Cardiac fibroblast (primary cell): ENCODE measurements at places on chromosomes 3 and 15.

- no peak for DNase-seq
Observed at GRCh38 chr3:152349392-152349791, 80.7 kb downstream of the MBNL1 start.

DNA sequence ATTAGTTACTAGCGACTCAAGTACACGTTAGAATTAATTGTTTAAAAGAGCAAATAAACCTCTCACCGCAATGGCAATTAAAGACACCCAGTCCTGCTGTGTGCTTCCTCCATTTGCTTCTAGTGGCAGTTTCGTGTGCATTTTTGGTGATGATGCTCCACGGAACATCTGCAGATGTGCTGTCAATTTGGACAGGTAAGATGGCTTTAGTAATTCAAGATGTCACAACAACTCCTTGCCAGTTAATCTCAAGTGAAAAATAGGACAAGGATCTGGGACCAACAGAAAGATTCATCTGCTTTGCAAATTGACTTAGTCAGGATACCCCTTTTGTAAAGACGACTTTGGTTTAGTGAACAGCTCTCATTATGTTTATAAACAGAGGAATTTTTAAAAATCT is 320.9 kb downstream of the GABRB3 start:
- DNase-seq: no peak

DNA sequence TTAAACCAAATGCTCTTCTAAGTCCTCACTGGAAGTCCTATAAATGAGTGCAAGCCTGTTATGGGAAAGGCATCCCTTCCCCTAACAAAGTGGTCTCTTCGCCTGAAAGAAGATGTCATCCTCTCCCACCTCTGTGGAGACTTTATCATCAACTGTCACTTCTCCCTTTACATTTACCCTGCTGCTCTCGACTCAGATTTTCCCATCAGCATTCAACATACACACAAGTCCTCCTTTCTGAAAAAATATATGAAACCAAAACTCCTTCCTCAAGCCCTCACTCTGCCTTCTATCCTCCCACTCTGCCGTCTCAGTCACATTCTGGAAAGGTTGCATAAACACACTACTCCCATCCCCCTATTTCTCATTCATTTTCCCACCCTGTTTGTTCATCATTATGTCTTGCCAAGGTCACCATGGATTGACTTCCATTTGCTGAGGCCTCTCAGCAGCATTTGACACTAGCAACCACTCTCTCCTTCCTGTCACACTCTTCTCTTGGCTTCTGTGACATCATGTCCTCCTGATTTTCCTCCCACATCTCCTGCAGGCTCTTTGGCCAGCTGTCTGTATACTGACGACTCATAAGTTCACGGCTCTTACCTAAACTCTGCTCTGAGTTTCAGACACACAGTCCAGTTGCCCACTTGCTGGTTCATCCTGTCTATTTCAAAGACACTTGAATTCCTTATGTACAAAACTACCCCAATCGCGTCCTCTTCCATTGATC is 70.3 kb upstream of the SMAD3 start:
- DNase-seq: peak; percentile 54

DNA sequence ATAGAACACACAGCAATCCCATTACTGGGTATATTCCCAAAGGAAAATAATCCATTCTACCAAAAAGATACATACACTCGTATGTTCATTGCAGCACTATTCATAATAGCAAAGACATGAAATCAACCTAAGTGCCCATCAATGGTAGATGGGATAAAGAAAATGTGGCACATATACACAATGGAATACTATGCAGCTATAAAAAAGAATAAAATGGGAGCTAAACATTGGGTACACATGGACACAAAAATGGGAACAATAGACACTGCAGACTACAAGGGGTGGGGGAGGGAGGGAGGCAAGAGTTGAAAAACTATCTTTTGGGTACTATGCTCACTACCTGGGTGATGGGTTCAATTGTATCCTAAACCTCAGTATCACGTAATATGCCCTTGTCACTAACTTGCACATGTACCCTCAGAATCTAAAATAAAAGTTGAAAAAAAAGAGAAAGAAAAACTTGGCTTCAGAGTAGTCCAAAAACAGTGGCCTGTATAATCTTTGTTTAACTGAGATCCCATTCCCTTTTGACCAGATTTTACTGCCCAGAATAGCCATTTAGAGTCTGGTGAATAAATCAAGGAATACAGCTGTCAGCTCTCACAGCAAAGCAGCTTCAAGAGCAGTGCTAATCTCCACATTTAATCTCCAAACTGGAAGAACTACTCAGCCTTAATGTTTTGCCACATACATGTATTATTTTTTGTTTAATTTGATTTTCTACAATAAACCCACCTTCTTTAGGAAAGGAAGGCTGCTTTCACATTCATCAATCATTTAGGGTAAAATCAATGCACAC is 54.5 kb upstream of the XRN1 start:
- DNase-seq: no peak

GRCh38 chr3:130850044-130850797 is 43.7 kb upstream of the ATP2C1 start:
- peak; percentile 94 for DNase-seq

DNA sequence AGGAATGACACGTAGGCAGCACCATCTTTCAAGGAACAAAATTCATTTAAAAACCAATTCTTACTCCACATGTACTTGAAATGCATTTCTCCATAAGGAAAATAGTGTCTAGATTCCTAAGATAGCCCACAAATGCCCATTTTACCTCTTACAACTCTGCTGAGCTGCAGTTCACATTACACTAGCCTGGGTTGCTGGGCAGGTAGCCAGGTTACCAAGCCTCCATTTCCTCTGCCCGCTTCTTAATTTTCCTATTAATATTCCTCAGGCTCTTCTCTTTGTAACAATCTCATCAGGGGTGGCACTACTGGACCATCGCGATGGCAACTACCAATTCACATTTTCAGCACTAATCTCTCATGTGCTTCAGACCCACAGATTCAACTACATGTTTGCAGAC is 10.8 kb downstream of the ATP13A3 start:
- no peak for DNase-seq

DNA sequence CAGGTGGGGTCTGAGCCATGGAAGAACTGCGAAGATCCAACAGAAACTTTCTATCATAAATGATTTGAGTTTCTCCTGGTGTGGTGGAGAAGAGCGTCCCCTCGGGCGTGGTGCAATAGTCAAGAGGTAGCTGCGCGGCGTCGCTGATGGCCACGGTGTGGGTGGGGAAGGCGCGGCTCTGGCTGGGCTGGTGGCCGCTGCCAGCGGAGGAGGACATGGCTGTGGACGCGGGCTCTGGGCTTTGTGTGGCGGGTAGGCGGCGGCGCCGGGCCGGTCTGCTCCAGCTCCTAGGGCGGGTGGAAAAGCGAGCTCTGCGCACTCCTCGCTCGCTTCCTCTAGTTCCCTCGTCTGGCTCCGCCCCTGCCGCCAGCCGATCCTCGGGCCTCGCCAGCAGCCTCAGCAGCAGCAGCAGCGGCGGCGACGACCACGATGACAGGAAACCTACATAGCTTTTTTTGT is 5.9 kb downstream of the STARD9 start:
- peak; percentile 66 for DNase-seq

DNA sequence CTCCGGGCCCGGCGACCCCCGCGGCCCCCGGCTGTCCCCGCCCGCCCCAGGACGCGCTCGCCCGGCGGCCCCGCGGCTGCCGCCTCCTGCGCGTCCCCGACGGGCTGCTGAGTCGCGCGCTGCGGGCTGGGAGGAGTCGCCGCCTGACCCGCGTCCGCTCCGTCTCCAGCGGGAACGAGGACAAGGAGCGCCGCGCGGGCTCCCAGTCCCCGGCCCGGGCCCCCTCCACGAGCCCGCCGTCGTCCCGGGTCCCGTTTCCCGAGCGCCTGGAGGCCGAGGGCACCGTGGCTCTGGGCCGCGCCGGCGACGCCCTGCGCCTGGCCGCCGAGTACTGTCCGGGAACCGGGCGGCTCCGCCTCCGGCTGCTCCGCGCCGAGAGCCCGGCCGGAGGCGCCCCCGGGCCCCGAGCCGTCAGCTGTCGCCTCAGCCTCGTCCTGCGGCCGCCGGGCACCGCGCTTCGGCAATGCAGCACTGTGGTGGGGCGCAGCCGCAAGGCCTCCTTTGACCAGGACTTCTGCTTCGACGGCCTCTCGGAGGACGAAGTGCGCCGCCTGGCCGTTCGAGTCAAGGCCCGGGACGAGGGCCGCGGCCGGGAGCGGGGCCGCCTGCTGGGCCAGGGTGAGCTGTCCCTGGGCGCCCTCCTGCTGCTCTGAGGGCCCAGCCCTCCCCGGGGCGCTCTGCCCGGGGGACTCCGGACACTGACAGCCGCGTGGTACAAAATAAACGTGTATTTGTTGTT is 1.5 kb downstream of the C2CD4A start:
- DNase-seq: peak; percentile 60

- no peak for DNase-seq
Observed at GRCh38 chr15:30990036-30990435, 1.4 kb downstream of the MTMR10 start.

DNA sequence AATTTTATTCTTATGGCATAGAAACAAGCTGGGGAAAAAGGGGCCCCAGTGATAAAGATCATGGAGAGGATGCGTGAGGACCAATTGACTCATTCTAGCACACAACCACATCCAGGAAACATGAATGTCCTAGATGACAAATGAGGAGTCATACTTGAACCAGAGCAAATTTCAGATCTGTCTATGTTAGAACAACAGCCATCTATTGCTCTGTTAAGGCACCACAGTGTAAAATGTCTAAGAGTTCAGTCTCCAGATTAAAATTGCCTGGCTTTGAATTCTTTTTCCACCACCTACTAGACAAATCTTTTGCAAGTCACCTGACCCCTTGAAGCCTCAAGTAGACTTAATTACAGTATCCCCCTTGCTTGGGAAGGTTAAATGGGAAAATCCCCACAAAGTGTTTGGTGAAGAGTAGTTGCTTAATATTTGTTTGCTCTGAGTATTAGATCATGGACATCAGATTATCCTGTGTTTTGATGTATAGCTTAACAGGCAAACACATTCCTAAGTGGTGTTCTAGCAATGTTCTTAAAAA is 258.7 kb upstream of the TGFBR2 start:
- peak; percentile 58 for DNase-seq

DNA sequence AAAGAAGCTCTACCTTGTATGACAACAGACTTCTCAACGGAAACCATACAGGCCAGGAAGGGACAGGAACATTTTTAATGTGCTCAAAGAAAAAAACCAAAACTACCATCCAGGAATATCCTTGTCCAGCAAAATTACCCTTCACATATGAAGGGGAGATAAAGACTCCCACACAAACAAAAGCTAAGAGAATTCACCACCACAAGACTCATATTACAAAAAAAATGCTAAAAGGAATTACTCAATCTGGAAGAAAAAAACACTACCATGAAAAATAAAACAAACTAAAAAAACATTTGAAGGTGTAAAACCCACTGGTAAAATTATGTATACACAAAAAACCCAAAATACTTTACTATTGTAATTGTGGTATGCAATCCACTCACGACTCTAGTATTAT is 57.2 kb downstream of the DLG1 start:
- DNase-seq: no peak

GRCh38 chr3:118075873-118076272 is 958.8 kb downstream of the IGSF11 start:
- no peak for DNase-seq

- no peak for DNase-seq
Observed at GRCh38 chr3:50177346-50177745, 14.1 kb upstream of the GNAT1 start.

GRCh38 chr3:171228240-171228639 is 201.7 kb upstream of the SLC2A2 start:
- no peak for DNase-seq

DNA sequence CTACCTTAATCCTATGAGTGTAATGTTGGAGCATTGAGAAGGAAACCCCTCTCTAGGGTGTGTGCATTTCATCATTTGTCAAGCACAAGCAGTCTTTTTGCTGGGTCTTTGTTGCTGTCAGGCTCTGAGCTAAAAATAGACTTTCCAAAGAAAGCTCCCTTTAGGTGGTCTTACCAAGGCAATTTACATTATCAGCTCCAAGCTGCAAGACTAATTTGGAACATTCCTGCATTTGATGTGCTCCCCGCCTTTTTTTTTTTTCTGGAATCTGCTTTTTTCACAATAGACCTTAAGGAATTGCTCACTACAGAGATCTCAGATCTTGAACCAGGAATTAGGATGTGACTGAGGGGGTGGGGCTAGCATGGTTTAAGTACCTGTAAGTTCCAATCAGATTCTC is 60.6 kb upstream of the STAC start:
- DNase-seq: no peak

DNA sequence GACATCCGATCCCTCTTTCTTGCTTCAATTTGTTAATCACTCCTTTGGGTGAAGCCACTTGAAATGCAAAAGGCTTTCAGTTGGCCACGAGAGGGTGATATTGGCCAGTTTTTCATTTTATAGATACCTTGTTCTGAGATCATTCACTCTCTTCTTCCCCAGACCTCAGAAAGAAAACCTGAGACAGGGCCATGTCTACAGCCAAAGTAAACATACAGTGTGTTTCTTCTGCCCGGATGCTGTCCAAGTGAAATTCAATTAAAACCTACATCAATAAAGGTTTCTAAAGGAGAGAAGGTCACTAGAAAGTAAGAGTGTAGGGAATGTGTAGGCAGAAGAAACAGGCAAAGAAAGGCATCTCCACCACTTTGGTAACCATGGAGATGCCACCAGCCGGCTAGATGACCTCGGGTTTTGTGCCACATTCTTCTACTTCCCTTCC is 39.5 kb upstream of the FMN1 start:
- peak; percentile 73 for DNase-seq

- peak; percentile 39 for DNase-seq
Observed at GRCh38 chr15:35168464-35168863, 83.4 kb upstream of the NANOGP8 start.

GRCh38 chr3:47611576-47611975 is 32.9 kb upstream of the CSPG5 start:
- peak; percentile 35 for DNase-seq

DNA sequence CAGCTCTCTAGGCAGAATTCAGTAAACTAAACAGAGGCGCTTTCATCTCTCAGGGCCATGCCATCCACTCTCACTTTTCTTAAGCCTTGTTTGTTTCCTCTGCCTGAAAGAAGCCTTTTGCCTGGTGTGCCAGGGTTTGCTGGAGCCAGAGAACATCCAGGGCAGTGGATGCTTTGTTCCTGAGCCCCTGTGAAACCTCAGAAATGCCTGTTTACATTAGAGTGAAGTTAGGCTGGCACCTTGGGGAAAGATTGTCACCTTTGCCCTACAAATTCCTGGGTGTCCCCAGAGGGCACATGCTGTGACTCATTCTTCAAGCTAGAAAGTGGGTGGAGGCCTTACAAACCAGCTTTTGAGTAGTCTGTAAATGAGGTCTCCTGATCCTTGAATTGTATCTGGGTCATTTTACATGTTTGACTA is 10.7 kb upstream of the TRAK1 start:
- peak; percentile 79 for DNase-seq

GRCh38 chr15:96702589-96702988 is 372.1 kb downstream of the NR2F2 start:
- no peak for DNase-seq

DNA sequence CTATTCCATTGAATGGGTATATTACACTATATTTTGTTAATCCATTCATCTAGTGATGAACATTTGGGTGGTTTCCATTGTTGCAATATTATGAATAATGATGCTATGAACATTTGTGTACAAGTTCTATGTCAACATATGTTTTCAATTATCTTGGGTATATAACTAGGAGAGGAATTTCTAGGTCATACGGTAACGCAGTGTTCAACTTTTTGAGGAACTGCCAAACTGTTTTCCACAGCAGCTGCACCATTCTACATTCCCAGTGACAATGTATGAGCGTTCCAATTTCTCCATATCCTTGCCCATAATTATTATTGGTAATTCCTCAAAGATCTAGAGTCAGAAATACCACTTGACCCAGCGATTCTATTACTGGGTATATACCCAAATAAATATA is 24.1 kb upstream of the RORA start:
- no peak for DNase-seq

- DNase-seq: no peak
Observed at GRCh38 chr15:40439461-40439959, 1.2 kb upstream of the BAHD1 start.
